ENCODE measurements at places on chromosomes 16 and 17. TPM values are rescaled to one million over a fixed set of nuclear protein-coding genes. Genes with fewer than 3 reads are reported as not detected.
A peak's percentile ranks its signal among the peaks of the same experiment; 100 is the strongest.

Gene OTOA
- 0.10 TPM for total RNA-seq

Gene SLFN14
- total RNA-seq = not detected

Gene SMPD3
- total RNA-seq = not detected

- no peak for DNase-seq
Measured at GRCh38 chr16:47480410-47480809, 19.3 kb downstream of the PHKB start.

DNA sequence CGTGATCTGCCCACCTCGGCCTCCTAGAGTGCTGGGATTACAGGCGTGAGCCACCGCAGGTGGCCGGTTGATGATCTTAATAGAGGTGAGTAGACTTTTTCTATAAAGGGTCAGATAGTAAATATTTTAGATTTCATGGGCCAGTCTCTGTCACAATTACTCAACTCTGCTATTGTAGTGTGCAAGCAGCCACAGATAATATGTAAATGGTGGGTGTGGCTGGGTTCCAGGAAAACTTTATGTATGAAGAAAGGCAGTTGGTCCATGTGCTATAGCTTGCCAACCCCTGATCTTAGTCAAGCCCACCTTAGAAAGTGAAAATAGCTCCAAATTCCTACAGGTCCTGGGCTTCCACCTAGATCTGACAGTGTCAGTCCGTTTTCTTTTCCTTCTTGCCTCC, 94.9 kb upstream of the PMFBP1 start:
- DNase-seq = no peak

- no peak for DNase-seq
Measured at GRCh38 chr17:18002171-18002570, 29.5 kb downstream of the DRC3 start.

GRCh38 chr16:57742543-57742942, 7.0 kb downstream of the KATNB1 start:
- DNase-seq = no peak

DNA sequence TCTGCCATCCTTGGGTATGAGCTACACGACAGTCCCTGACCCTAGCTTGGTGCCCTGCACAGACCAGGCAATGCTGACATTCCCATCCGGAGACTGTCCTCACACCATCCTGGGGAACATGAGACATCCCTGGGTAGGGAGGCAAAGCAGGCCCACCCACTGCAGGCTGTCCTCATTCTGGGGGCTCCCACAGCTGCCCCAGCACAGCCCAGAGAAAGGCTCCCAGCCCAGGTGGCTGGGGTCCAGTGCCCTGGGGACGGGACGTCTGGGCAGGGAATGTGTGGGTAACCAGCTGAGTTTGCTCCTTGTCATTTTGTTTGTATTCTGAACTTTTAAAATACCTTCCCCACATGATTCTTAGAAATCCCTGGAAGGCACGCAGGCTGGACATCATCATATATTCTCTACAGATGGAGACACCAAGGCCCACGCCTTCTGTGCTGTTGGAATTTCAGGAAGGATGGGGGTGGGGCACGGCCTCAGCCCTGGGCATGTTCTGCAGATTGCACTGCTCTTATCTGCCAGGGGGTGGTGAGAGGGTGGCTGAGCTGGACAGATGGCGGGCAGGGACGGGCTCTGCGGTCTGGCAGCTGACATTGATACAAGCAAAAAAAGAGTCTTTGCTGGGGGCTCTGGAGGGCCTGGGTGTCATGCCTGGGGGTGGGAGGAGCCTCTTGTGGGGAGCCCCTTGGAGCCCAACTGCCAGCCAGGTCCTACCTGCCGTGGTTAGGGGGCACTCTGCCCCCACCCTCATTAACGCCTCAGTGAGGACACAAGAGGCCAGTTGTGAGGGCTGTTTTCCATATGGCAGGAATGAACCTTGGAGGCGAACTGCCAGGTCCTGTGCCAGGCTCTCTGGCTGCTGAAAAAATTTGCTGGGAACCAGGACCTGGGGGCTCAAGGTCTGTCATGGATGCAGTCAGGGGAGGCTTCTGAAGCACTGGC, 28.4 kb downstream of the LRRC75A start:
- no peak for DNase-seq

- DNase-seq = no peak
Measured at GRCh38 chr16:11182411-11182810, 73.6 kb downstream of the SOCS1 start.

GRCh38 chr17:74520016-74520434, 11.2 kb downstream of the CD300LB start:
- DNase-seq = no peak

DNA sequence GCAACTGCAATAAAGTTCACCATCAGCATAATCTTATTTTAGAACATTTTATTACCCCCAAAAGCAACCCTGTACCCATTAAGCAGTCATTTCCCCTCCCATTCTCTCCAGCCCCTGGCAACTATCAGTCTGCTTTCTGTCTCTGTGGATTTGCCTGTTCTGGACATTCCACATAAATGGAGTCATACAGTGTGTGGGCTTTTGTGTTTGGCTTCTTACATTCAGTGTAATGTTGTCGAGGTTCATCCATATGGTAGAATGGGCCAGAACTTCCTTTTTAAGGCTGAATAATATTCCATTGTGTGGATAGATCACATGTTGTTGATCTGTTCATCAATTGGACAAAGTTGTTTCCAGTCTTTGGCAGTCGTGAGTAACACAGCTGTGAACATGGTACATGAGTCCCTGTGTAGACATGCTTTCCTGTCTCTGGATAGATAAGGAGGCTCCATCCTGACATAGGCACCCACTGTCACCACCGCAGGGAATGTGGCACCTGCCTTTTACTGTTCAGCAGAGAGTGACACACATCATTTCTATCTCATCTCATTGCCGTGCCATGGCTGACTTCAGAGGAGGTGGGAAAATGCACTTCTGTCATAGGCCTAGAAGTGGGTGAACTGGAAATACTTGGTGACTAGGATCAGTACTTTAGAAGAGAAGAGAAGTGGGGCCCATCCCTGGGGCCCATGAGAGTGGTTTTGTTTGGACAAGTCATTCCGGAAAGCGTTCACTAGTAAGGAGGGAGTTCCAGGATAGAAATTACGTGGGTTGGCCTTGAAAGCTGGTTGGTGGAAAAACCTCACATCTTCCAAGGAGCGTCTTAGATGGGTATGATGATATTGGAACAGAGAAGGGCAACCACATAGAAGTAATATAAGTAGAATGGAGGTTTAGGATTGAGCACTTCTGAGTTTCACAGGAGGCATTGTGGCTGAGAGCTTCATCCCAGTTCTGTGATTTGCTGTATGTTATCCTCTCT, 25.8 kb downstream of the EPN2 start:
- DNase-seq = no peak

DNA sequence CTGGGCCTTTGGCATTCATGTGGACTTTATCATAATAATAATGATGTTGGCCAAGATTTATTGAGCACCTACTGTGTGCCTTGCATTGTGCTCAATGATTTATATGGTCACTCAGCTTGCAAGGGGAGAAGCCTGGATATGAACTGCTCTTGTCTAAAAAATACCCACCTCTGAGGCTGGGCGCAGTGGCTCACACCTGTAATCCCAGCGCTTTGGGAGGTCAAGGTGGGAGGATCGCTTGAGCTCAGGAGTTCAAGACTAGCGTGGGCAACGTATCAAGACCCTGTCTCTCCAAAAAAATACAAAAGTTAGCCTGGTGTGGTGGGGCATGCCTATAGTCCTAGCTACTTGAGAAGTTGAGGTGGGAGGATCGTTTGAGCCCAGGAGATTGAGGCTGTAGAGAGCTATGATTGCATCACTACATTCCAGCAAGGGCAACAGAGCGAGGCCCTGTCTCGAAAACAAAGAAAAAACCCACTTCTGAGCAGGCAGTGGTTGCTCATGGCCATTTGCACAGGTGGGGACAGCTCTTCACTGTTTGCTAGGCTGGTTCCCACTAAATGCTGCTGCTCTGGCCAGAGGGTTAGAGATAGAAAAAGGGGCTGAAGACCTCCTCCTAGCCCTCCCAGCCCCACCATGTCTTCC, 4.3 kb upstream of the ADGRG1 start:
- DNase-seq = peak; percentile 96

- peak; percentile 99 for DNase-seq
Measured at GRCh38 chr17:1422885-1423284, 22.9 kb upstream of the YWHAE start.

Gene PPM1D
- 6.8 TPM for total RNA-seq

GRCh38 chr16:85767531-85767930, 16.6 kb upstream of the C16orf74 start:
- peak; percentile 82 for DNase-seq

Gene RHBDL1
- 1.6 TPM for total RNA-seq

DNA sequence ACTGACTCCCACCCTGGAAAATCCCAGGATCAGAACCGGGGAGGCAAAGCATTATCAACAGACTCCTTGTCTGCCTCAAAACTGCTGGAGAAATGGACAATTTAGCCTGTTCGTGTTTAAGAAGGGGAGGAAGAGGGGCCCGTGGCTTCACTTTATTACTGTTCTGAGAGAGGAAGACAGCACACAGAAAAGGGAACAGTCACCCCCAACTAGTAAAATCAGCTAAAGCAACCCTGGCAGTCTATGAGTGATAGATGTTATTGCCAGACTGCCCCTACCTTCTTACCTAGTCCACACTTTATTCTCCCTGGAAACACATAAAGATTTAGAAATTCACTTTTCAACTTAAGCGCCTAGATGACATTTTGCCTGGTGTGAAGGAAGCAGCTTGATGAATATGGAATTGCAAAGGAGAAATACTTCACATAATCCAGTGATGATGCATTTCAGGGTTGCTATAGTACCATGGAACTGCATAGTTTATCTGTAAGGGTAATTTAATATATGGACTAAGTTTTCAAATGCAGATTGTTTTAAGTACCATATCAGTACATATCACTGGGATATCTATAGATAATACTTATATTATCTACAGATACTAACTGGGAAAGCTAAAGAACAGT, 36.9 kb upstream of the TRAP1 start:
- peak; percentile 6 for DNase-seq

GRCh38 chr16:59878479-59878878, 1144.4 kb upstream of the GOT2 start:
- peak; percentile 71 for DNase-seq

DNA sequence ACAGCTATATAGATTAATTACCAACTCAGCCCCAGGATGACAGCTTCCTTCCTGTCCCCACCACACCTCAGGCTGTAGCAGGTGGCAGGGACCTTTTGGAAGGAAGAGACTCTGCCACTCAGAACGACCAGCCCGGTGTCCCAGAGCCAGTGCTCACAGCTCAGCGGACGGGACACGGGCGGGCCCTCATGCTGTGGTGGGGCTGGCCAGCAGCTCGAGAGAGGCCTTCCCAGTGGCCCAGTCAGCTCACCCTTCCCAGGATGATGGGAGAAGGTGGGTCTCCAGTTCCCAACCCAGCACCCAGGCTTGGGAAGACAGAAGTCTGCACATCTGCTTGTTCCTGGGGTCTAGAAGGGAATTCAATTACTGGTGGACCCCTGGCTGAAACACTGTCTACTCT, 10.5 kb downstream of the NUDT16L1 start:
- no peak for DNase-seq

Gene NPIPB9
- 4.5 TPM for total RNA-seq

DNA sequence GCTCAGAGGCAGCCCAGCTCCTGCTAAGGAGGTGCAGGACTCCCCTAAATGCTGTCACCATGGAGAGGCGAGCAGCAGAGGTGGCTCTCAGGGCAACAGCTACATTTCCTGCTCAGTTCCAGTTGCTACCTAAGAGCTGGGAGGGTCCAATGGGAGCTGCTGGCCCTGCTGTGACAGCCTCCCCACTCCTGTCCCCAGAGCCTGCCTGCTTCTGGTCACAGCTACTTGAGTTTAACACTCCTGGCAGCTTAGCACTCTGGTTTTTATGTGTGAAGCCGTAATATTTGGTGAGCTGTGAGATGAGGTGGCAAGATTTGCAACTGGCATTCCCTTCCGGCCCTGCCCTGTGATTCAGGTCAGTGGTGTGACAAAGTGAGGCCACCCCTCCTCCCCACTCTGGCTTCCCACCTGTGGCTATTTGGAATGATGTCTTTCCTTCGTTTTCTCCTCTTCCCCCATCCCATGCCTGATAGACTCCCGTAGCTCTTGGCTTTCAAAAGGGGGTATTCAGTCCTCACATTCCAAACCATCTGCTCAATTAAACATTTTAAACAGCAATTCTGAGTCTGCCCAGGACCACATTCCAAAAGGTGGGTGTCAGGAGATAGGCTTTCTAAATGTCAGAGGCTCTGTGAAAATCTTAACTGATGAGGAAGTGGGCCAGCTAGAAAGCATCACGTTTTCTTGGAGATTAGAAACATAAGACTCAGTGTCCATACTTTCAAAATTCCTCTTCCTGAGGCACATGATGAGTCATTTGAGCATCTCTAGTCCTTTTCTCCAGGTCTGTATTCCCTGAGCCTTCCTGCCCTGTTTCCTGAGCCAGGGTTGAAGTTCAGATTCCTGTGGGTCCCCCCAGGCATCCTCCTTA, 42.6 kb upstream of the SKAP1 start:
- peak; percentile 87 for DNase-seq

DNA sequence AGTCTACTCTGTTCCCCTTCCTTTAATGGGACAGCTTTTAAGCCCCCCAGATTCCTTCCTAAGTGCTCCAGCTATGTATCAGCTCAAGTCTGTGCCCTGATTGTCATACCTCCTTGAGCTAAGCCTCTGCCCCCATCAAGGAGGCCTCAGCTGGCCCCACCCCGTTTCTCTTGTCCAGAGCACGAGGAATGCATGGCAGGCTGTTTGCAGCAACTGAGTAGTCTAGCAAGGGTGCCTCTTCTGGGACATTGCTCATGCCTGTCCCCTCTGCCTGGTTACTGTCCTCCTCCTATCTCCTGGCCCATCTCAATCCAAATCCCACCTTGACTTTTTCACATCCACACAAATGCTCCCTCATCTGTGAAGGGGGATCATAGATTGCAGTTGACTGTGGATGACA, 27.8 kb upstream of the TMEM220 start:
- DNase-seq = no peak

- no peak for DNase-seq
Measured at GRCh38 chr16:78684030-78684611, 584.7 kb downstream of the WWOX start.

DNA sequence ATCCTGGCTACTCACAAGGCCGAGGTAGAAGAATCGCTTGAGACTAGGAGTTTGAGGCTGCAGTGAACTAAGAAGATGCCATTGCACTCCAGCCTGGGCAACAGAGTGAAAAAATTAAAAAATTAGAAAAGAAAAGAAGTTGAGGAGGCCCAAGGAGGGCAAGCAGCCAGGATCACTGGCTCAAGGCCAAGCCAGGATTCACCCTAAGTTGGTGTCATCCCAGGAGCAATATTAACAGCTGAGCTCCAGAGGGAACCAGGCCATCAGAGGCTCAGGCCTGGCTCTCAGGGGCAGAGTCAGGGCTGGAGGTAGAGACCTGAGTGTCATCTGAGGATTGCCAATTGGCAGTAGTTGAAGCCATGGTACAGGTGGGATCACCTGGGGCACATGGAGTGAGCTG, 20.7 kb downstream of the DRC3 start:
- no peak for DNase-seq
